ENCODE measurements at places on chromosomes 5 and 9.

GRCh38 chr5:168239325-168239724 lies 52.1 kb upstream of the WWC1 start:
- DNase-seq: no peak

- DNase-seq: no peak
Measured at GRCh38 chr9:69237702-69238295, 63.7 kb downstream of the TJP2 start.

- DNase-seq: no peak
Measured at GRCh38 chr5:125607018-125607417, 816.2 kb upstream of the GRAMD2B start.

DNA sequence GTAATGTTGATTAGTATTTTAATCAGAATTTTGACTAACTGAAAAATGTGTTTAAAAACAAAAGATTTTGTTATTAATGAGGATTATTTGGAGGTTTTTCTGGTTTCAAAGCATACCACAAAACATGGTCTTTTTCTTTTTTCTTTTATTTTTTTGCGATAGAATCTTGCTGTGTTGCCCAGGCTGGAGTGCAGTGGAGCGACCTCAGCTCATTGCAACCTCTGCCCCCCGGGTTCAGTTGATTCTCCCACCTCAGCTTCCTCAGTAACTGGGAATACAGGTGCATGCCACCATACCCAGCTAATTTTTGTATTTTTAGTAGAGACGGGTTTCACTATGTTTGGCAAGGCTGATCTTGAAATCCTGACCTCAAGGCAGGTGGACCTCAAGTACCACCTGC lies 24.1 kb downstream of the SREK1 start:
- no peak for DNase-seq

- no peak for DNase-seq
Measured at GRCh38 chr5:95075111-95075510, 209.8 kb downstream of the MCTP1 start.

DNA sequence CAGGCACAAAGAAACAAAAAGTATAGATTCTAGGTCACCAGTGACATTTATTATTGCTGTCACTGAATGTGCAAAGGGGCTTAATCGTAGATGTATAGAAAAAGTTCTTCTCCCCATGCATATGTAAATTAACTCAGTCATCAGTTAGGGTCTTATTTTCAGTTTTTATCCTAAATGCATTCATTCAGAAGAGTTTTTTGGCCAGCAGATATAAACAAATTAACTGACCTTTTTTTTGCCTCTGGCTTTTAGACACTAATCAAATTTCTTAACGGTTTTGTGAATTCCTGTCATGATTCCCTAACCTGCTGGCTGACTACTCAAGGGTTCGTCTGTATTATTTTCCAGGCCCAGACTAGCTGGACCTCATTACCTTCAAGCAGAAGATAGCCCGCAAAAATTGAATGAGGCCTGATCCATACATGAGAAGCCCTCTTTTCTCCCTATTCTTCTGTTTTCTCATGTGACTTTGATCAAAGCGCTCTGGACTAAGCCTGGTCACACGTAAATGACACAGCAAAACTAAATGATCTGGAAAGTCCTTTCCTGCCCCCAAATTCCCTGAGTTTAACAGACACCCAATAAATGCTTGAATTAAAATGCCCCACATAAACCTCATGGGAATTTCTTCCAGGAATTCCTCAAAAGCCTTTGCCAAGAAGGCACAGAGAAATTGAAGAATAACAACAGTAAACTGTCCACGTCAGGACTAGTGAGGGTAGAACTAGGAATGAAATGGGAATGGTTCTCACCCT lies 83.7 kb downstream of the MYO10 start:
- no peak for DNase-seq

GRCh38 chr5:144369006-144369405 lies 198.3 kb downstream of the KCTD16 start:
- no peak for DNase-seq

DNA sequence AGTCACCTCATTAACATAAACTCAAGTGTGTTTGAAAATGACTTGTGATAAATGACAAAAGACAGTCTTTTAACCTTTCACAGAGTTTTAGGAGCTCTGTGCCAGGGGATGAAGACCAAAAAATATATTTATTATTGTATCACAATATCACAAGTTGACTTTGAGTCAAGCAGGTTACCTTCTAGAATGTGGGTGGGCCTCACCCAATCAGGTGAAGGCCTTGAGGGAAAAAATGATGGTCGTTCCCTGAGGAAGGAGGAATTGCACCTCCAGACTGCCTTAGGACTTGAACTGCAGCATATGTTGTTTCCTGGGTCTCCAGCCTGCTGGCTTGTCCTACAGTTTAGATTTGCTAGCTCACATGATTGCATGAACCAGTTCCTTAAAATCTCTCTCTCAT lies 41.6 kb upstream of the PANK3 start:
- DNase-seq: no peak

GRCh38 chr9:99778308-99778707 lies 43.4 kb upstream of the NR4A3 start:
- no peak for DNase-seq

DNA sequence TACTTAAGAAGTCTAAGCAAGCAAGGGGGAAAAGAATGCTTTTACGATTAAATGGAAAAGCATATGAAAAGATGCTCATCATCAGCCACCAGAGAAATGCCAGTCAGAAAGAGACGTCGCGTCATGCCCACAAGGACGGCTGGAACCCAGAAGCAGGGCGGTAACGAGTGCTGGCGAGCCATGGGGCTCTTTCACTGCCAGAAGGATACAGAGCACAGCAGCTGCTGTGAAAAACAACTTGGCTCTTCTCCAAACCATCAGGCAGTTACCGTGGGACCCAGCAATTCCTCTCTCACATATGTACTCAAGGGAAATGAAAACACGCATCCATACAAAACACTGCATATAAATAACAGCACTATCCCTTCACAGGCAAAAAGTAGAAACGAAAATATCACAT lies 95.5 kb downstream of the CAMSAP1 start:
- DNase-seq: no peak

GRCh38 chr5:149930749-149931574 lies 13.6 kb downstream of the PDE6A start:
- no peak for DNase-seq

Data from activated T-helper 2 cell treated with anti-CD3 and anti-CD28 coated beads, Interferon-gamma antibody, Interleukin-2, Interleukin-4, amounts not matched to agents 10 μg/mL and 5 μg/mL and 100 μg/mL, durations not matched to agents 14 hours and 24 hours and 36 hours (primary cell).